ENCODE measurements at places on chromosomes 6 and 20.

DNA sequence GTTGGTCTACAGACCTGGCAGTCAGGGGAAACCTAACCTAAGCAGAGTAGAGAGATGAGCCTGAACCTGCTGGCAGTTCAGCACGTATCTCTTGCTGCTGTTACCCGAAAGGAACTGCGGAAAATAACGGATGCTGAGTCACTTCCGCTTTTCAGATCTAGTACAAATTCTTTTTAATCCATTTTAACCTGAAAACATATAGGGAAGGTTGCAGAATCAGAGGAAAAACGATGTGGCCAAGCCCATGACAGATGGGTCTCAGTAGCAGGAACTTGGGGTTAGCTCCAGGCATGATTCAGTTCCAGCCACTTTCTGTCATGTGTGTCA is 351.9 kb upstream of the PRND start:
- peak; percentile 17 for DNase-seq

- no peak for DNase-seq
Observed at GRCh38 chr20:16505894-16506293, 67.4 kb downstream of the KIF16B start.

GRCh38 chr6:118134736-118135135 is 227.7 kb downstream of the SLC35F1 start:
- no peak for DNase-seq

- no peak for DNase-seq
Observed at GRCh38 chr20:25285856-25286798, 38.2 kb downstream of the PYGB start.

GRCh38 chr20:3874194-3874844 is 14.9 kb upstream of the PANK2 start:
- no peak for DNase-seq

DNA sequence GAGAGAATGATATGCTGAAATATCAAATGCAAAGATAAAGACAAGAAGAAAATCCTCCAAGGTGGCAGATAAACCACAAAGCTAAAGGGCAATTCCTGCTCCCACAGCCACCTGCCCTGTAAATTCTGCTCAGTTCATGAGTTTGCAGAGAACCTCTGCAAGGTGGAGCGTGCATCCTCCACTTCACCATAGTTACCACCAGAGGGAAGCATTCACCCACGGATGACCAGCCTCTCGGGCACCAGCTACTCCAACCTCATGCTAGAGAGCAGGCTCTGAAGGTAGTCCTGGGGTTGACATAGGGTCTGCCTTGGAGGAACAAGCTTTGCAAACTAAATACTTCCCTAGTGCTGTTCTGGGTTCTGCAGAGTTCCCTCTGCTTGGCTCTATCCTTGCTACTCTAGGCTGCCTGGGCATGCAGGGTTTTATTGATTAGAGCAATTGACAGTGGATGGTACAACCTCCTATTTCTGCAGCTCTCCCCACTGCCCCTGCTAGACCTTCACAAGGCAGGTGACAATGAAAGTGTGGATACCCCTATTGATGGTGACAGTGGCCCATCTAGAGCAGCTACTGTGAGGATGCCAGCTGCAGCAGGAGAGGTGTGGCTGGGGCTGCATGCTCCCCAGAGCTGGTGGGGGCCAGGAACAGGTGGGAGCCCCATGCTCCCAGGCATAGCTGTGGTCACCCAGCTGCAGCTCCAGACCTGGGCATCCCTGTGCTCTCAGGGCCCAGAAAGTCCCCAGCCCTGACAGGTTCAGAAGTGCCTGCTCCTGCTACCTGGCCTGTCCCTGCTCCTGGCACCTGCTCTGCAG is 51.1 kb downstream of the GGTLC1 start:
- DNase-seq = peak; percentile 13
